ENCODE measurements at places on chromosomes 16 and 17. TPM values are rescaled to one million over a fixed set of nuclear protein-coding genes. Genes with fewer than 3 reads are reported as not detected.
A peak's percentile ranks its signal among the peaks of the same experiment; 100 is the strongest.

GRCh38 chr16:70736465-70737376 is 50.9 kb upstream of the MTSS2 start:
- no peak for DNase-seq

GRCh38 chr17:77544347-77545110 is 403.8 kb downstream of the SEC14L1 start:
- DNase-seq = no peak

DNA sequence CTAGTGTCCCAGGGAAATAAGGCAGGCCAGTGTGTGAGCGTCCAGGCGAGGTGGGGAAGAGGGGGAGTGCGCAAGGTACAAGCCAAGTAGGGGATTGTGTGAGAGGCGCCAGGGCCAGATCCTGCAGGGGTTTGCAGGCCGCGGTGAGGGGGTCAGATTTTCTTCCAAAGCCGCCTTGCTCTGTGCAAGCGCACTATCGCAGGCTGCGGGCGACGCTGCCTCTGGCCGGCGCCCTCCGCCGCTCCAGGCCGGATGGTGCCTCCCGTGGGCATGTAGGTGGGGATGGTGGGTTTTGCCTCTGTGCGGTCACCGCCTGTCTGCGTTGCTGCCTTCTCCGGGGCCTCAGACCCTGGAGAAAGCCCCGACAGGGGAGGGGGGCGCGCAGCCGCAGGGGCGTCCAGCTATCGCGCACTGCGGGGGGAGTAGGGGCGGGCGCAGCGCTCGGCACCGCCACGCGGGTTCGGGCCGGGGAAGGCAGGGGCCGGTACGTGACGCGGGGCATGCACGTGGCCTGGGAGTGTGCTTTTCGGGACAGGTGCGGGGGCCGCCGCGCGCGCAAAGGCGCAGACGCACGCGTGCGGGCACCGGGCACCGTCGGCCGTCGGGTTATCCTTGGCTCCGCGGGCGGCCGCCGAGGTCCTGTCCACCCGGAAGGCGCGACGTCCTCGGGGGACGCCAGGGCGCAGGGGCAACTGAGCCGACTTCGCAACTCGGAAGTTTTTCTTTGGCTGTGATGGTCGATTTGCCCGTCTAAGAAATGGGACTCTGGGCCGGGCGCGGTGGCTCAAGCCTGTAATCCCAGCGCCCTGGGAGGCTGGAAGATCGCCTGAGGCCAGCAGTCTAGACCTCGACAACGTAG is 1.1 kb upstream of the HAPSTR1 start:
- DNase-seq = peak; percentile 67

- peak; percentile 47 for DNase-seq
These were observed 17.7 kb downstream of the PSMD11 start for GRCh38 chr17:32461853-32462617.

GRCh38 chr17:32348483-32348800 is 1.5 kb upstream of the ZNF207 start:
- DNase-seq = no peak

- DNase-seq = no peak
These were observed 524 bp downstream of the EFTUD2 start for GRCh38 chr17:44898768-44899073.

DNA sequence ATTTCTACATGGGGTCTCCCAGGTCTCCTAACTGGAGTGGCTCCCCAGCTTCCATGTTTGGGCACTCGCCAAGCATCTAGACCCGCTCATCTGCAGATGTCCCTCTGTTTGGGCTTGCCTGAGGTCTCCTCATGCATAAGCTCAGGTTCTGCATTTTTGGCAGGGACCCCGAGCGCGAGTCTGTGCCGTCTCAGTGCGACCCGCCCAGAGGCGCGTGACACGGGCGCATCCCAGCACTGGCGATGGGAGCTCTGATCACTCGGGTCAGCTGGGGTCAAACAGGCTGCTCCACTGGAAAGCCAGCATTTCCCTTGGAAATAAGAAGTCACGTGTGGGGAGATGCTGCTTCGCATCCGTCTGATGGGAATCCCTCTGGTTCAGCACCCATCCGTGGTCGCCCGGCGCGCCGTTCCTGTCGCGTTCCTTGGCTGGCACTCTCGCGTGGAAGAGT is 56.9 kb upstream of the FASN start:
- DNase-seq = no peak

GRCh38 chr16:88651989-88652761 is 1.3 kb upstream of the CYBA start:
- DNase-seq = no peak

- DNase-seq = no peak
These were observed 358.4 kb upstream of the CDH5 start for GRCh38 chr16:66008136-66008535.

- DNase-seq = no peak
These were observed 10.4 kb downstream of the CDC42EP4 start for GRCh38 chr17:73301369-73301768.

GRCh38 chr16:807347-808084 is 7.0 kb upstream of the GNG13 start:
- peak; percentile 69 for DNase-seq

DNA sequence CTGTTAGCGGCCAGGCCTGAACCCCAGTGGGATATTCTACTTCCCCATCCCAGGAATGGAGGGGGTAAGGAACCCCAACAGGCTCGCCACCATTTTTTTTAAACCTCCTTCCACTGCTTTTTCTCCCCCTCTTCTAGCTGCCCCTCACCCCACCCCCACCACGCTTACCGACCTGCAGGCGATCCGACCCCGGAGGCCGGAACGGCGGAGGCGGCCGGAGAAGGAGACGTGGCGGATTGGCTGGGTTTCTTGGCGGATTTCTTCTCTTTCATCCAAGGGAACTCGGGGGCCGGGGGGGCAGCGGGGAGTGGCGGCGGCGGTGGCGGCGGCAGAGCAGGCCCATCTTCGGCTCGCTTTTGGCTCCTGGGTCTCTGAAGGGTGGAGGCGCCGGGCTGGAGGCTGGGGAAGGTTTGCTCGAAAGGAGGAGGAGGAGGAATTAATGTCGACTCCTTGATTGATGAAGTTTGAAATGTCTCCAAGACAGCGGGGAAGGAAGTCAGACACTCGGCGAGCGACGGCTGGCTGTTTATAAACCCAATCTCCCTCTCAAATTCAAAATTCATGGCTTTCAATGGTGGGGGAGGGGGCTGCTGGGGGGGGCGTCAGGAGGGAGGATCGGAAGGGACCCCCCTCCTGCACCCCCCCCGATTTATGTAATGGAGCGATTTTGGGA is 424 bp downstream of the HOXB2 start:
- no peak for DNase-seq

GRCh38 chr17:1744551-1745512 is 2.2 kb downstream of the SERPINF2 start:
- DNase-seq = no peak

- peak; percentile 94 for DNase-seq
These were observed 9.3 kb downstream of the CORO6 start for GRCh38 chr17:29613352-29613837.

GRCh38 chr16:11257131-11257938 is 1.3 kb upstream of the SOCS1 start:
- DNase-seq = peak; percentile 57

- DNase-seq = no peak
These were observed 9.8 kb downstream of the CLCN7 start for GRCh38 chr16:1464894-1465566.

- no peak for DNase-seq
These were observed at the start of gene LHX1 for GRCh38 chr17:36937001-36937958. Gene LHX1, plus strand, starts transcription at chr17:36937475. Its CDS starts 723 bp downstream, at chr17:36938198.

- no peak for DNase-seq
These were observed 49.2 kb upstream of the WSCD1 start for GRCh38 chr17:6021011-6021400.

- peak; percentile 30 for DNase-seq
These were observed 830 bp downstream of the SPHK1 start for GRCh38 chr17:76384987-76385891.

- no peak for DNase-seq
These were observed 29.8 kb upstream of the EIF1 start for GRCh38 chr17:41658846-41659245.

- no peak for DNase-seq
These were observed 50.7 kb downstream of the NT5M start for GRCh38 chr17:17353625-17354484.

GRCh38 chr17:20944014-20944865 is 98.6 kb downstream of the USP22 start:
- DNase-seq = peak; percentile 11

- DNase-seq = no peak
These were observed 4.8 kb upstream of the UBE2Z start for GRCh38 chr17:48903401-48903800.

DNA sequence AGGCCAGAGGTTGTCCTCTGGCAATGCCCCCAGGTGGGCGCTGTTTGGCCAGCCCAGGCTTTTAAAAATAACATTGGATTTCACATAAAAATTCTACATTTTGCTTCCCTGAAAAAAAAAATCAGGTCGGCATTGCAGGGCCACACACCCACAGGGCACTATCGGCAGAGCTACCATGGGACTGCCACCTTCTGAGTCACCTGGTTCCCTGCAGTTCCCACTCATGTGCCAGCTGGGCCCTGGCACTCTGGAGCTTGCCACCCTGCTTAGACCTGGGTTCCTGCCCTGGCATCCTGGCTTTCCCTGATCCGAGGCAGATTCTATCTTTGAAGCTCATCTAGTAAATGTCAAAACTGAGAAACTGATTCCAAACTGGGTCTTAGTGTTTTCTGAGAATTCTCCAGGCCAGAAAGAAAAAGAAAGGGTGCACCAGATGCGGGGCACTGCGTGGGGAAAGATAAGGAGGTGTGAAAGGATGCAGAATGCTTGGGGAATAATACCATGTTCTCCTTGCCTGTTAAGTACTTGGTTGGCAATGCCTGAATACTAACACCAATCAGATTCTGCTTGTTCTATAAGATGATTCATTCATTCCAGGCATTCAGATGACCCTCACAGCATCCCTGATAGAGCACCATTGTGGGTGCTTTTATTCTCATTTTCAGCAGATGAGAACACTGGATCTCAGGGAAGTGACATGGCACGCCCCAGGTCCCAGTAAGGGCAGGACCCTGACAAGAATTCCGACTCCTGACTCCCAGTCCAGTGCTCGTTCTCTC is 51.8 kb downstream of the RAI1 start:
- DNase-seq = no peak

GRCh38 chr17:4854111-4854681 is 21.1 kb downstream of the MINK1 start:
- no peak for DNase-seq

GRCh38 chr17:75566416-75566815 is 21.2 kb upstream of the MYO15B start:
- no peak for DNase-seq

DNA sequence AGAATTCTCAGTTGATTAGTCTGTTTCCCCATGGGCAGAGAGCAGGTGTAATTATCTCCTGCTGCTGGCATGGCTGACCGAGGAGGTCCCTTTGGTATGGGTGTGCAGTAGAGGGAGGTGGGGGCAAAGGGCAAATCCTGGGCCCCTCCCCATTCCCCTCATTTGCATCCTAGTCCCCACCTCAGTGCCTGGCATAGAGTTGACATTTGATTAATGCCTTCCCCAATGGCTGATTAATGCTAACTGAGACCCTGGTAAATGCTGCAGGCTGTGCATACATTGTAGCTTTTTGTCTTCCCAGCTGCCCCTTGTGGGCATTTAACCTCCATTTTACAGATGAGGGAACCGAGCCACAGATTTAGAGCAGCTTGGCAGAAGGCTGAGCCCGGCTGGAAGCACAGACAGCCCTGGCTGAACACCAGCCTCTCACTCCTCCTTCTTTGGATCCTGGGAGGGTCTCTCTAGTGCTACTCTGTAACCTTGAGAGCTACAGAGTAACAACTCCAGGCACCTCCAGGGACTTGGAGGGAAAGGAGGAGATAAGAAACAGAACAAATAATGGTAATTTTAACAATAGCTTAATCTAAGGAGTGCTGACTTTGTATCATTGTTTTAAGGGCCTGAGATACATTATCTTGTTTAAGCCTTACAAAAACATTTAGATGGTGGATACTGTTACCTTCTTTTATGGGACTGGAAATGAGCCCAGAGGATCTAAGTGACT is 5.1 kb downstream of the PLCG2 start:
- no peak for DNase-seq

- DNase-seq = no peak
These were observed 16.6 kb upstream of the MPRIP start for GRCh38 chr17:17025621-17026020.

FGF11 gene
- total RNA-seq = 1.7 TPM

DNAH9 gene
- not detected for total RNA-seq

C16orf92 gene
- not detected for total RNA-seq

RAB34 gene
- 20.7 TPM for total RNA-seq

HSD11B2 gene
- not detected for total RNA-seq

SYNGR3 gene
- 3.9 TPM for total RNA-seq

CCL2 gene
- not detected for total RNA-seq

CA7 gene
- total RNA-seq = not detected

MBTD1 gene
- total RNA-seq = 23.0 TPM

POLG2 gene
- 34.1 TPM for total RNA-seq

KRT24 gene
- total RNA-seq = not detected
